ENCODE measurements at places on chromosomes 1 and 21.

GRCh38 chr1:158946785-158947184 is 15.4 kb downstream of the PYHIN1 start:
- no peak for DNase-seq

DNA sequence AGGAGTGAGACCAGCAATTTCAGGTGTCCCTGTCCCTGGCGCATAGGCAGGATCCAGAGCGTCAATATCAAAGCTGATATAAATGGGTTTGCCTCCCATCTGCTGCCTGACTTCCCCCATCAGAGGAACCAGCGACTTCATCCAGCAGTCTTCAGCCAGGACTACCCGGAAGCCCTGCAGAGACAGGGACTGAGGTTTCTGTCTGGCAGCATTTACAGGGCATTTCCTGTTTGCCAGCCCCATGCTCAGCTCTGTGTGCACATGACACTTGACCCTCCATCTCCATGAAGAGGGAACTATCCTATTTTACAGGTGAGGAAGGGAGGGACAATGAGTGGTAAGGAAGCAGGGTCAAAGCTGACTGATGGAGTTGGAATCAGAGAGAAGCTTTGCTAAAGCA is 7.2 kb downstream of the AGMAT start:
- DNase-seq: no peak

DNA sequence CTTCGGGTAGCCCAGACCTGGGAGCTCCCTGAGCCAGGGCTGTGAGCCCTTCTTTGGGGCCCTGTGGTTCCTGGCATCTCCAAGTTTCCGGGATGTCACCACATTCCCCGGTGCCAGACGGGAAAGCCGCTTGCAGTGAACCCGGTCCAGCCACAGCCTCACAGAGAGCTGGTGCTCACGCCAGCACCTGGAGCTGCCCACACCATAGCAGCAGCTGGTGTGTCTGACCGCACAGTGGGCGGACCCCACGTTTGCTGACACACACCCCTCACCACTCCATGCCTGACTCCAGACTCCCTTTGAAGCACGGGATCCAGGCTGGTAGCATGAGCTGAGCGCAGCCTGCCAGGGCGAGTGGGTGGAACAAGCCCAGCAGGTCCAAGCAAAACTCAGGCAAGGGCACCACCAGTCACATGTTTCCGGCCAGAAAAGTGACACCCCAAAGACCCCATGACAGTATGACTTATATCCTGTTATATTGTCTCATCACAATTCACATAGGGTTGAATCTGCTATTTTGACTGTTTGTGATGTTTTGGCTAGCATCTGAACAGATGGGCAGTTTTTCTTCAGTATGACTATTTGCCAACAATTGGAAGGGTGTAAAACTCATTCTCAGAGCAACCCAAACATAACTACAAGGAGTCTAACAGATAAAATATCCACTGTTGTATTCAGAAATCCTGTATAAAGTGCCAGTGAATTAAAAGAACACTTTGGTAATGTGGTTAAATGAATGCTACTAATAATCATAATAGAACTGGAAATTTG is 285.4 kb downstream of the SMYD3 start:
- no peak for DNase-seq

GRCh38 chr1:104125266-104125665 is 375.6 kb downstream of the AMY1C start:
- DNase-seq: no peak

DNA sequence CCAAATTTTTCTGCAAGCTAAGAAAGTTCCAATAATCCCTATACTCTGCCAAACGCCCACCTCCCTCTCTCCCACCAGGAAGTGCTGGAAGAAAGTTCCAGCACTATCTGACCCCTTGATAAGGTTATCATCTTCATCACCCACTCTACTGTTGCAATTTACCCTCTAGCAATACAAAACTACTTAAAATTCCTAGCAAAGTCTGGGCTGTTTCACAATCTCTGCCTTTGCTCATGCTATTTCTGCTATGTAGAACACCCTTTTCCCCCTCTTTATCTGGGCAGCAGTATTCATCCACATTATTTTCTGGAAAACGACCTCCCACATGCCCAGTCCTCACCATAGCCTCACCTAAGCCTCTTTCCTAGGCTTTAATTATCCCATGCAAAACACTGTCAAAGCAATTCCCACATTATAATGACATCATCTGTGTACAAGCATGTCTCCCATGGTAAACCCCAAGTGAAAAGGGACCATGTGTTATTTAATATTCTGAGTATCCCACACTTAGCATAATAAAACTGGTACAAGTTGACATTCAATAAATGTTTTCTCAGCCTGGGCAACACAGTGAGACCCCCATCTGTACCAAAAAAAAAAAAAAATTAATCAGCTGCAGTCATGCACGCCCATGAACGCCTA is 12.0 kb downstream of the F11R start:
- DNase-seq: no peak

- peak; percentile 81 for DNase-seq
These were observed 143.1 kb downstream of the S1PR1 start for GRCh38 chr1:101379950-101380349.

- peak; percentile 15 for DNase-seq
These were observed 64.5 kb upstream of the KCNK1 start for GRCh38 chr1:233549404-233549803.

- no peak for DNase-seq
These were observed 186.1 kb upstream of the KLHDC7A start for GRCh38 chr1:18294437-18295176.

DNA sequence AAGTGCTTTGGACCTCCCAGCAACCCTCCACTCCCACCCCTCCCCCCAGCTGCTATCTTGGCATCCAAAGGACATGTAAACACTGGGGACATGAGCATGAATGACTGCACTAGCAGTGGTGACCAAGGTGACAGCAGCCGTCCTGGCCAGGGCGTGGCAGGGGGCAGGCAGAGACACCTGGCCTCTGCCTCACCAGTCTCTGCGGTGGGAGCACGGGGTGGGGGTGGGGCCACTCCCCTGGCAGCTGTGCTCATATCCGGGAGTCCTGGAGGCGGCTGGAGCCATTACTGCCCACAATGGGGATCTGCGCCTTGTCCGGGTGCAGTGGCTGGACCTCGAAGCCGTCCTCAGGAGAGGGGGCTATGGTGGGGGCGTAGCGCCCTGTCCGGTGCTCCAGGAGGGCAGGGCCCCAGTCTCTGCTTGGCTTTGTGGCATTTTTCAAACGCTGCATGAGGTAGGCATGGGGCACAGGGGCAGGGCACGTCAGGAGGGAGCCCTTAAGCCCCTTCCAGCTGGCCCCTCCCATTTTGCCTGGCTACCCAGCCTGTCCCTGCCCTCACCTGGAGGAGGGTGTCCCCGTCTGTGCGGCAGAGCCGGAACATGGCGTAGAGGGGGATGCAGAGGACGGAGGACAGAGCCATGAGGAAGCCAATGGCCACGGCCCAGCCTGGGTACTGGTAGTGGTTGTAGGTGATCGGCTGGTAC is 6.0 kb downstream of the CCDC24 start:
- DNase-seq: no peak

- peak; percentile 37 for DNase-seq
These were observed 140.7 kb downstream of the CYYR1 start for GRCh38 chr21:26432410-26432809.

DNA sequence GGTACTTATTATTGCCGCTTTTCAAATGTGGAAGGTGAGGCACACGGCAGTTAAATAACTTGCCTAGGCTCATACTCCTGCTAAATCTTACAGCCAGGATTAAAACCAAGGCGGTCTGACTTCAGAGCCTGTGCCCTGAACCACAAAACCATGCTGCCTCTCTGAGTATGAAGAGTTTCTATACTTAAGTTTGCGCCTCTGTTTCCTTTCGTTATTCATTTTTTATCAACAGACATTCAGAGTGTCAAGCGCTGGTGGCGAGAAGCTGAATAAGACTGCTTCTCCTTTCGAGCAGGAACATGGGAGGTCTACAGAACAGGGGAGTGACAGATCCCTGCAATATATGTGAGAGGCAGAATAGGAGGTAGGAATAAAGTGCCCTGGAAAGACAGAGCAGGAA is 96.0 kb upstream of the DUSP10 start:
- DNase-seq: peak; percentile 75

- no peak for DNase-seq
These were observed 34.0 kb downstream of the EPRS1 start for GRCh38 chr1:220012259-220012658.

- peak; percentile 62 for DNase-seq
These were observed 306.2 kb downstream of the TTLL7 start for GRCh38 chr1:83692524-83693381.

- DNase-seq: no peak
These were observed 411.1 kb downstream of the PCP4 start for GRCh38 chr21:40278345-40278744.

DNA sequence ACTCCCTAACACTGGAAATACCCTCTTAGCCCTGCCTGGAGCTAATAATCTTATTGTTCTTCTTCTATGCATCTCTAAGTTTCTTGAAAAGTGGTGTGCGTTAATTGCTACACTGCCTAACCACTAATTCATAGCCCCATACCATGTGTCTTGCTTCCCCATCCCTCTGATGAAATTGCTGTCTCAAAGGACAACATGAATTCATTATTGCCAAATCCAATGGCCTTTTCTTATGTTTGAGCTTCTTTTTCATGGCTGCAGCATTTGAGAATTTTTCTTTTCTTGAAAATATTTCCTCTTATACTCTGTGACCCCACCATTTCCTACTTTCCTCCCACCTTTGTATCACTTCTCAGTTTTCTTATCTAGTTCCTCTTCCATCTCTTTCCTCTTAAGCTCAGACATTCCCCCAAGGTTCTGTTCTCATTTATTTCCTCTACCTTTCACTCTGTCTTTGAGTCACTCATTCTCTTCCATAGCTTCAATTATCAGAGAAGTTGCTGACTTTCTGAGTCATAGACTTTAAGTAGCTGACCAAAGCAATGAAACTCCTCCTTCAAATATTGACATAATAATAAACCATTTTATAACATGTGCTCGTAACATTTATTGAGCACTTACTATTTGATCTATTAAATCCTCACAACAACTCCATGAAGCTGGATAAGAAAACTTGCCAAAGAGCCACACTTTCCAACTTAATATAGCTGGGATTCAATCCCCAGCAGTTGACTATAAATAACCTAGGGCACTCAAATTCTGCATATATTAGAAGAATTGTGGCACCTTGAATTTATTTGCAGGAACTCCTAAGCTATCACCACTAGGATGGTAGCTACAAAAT is 35.5 kb upstream of the ATP6V1G3 start:
- DNase-seq: peak; percentile 9

GRCh38 chr1:216894494-216894893 is 171.3 kb upstream of the ESRRG start:
- DNase-seq: no peak

GRCh38 chr1:234734869-234735268 is 124.9 kb upstream of the IRF2BP2 start:
- DNase-seq: no peak

DNA sequence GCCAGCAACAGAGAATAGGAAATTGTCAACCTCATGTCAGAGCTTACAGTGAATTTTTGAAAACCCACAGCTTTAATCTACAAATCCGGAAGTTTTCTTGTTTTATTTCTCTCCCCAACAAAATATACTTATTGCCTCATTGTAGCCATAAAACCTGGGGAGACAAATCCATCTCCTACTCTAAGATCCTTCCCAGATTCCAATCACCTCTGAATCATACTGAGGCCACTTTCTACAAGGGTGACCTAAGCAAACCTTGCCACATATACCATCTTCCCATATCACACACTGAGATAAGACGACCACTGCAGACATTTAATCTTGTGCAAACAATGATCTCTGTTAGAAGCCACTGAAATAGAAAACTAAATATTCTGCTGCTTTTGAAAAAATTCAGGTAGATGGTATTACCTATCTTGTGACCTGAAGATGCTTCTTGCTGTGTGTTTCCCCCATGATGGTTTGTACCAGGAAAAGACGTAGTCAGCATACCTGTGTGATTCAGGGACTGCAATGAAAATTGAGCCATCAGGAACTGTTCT is 171.5 kb upstream of the DUSP10 start:
- no peak for DNase-seq

GRCh38 chr1:168469690-168470089 is 74.1 kb downstream of the XCL2 start:
- DNase-seq: peak; percentile 19

DNA sequence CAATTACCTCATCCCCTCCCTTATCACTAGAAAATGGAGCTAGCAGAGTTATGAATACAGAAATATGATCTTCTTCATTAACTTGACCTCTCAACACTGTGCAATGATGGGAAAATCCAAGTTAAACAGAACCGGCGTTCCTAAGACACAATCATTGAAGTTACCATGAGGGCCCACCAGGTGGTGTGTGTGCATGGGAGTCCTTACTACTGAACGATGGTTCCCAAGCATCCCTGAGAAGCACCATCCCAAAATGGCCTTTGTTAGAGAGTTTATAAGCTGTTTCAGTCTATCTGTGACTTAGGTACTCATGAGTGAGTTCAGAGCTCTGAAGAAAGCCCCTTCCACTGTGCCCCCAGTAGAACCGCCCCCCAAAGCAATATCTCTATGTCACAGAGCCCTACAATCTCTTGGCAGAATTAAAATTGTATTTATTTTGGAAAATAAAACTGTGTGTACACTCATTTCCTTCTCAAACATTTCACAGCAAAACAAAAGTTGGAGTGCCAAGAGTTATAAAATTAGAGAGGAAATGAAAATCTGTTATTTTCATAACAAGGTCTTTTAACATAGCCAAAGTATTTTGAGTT is 56.8 kb downstream of the PLD5 start:
- peak; percentile 48 for DNase-seq

DNA sequence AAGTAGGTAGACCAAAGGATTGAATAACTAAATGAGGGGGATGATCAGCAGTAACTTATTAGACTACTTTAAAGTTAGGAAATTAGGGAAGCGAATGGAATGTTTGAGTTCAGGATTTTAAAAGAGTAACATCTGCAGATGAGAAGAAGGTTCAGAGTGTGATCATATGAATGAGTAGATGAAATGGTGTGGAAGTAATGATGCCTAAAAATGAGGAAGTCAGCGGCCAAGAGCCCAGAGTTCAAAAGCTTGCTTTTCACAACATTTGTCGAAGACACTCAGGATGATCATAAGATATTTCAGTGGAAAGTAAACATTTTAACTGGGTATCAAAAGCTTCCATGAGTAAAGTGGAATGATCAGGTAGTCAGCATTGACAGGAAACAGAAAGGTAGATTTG is 299.4 kb downstream of the LRRIQ3 start:
- no peak for DNase-seq

DNA sequence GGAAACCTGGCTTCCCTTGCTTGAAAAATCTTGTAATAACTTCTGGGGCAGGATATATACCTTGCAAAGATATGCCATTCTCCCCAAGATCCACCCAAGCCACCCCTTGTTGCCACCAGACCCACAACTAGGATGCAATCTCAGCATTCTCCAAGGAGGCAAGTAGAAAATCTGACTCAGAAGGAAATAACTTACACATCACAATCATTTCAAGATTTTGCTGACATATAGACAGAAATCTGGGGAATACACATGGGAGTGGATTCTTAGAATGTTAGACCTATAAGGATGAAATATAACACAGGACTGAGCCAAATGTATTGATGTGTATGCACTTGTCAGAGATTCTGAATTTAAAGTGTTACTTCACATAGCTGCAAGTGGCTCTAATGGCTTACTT is 14.8 kb upstream of the ZDHHC18 start:
- DNase-seq: no peak
